Retinal pigment epithelial cell (primary cell): ENCODE measurements at places on chromosomes 7 and 10.

DNA sequence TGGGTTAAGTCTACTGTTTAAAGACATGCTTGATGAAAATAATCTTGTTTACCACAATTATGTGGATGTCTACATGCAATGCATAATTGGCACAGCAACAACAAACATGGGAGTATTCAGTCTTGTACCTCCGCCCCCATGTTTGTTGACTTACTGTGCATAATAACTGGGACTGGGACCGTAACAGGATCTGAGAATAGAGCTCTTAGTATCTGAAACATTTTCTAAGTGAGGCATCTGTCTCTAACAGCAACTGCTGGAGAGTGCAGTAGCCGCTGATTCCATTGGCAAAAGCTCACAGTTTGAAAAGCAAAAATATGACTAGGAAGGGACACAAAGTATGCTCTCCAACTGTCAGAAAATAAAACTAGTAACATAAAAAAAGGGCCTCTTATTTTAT is 61.6 kb downstream of the ENO4 start:
- no peak for DNase-seq

- no peak for DNase-seq
Observed at GRCh38 chr10:80583685-80584084, 46.0 kb downstream of the SH2D4B start.

DNA sequence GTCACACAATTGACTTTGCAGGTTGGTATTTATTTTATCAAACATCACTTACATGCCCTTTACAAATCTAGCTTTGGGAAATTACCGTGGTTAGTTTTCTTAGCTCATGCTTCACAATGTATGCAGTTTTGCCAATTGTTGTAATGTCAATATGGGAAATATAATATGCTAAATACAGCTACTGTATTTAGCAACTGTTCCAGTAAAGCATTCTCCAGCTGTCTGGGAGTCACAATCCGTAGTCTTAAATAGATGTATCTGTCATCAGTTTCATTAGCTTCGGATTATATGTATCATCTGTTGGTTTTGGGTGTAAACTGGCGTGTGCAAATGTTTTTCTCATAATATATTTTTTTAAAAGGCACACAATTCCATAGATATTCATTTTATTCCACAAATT is 19.4 kb upstream of the AHR start:
- no peak for DNase-seq

DNA sequence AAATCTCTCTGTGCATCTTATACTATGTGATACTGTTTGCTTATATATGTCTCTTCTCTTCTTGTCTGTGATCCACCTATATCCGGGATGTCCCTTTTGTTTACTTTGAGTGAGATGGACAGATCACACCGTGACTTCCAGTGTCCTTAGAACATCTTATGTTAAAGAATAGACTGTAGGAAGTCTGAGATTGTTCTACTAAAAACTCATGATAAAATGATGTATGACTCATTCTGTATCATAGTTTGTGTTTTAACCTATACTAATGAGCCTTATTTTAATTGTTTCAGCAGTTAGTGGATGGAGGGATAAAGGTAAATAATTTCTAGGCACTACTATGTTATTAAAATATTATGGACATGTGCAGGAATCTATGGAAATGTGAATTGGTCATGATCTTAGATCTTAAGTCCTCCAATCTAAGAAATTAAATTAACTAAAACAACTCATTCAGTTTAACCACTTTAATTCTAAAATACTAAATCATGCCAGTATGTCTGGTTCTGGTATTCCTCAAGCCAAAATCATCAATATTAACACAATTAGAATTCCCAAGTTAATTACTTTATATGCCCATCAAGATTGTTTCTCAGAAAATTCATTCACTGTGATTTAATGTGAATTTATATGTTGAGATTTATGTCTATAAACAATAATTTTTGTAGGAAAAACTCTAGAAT is 32.0 kb downstream of the ITGB8 start:
- DNase-seq = no peak

DNA sequence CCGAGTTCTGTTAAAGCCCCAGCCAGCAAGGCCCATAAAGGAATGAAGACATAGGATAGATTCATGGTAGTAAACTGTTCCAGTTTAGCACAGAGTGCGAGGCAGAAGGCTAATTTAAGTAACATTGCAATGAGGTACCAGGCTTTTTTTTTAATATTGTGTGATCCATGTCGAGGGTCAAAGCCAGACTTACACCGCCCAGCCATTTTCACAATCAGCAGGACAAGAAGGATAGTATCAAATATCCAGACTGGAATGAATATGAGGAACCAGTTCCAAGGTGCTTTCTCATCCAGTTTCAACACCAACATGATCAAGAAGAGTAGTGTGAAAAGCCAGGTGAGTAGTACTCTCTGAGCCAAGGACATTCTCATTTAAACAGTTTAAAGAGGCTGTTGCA is 4.2 kb downstream of the TMEM60 start:
- DNase-seq = no peak

- DNase-seq = no peak
Observed at GRCh38 chr10:1540144-1540543, 197.2 kb downstream of the ADARB2 start.
